CD4-positive, alpha-beta T cell treated with Interleukin-6 at 100 ng/mL for 8 hours (primary cell): ENCODE measurements at places on chromosomes 4 and X.

- no peak for DNase-seq
Observed at GRCh38 chrX:6826856-6827255, 291.9 kb upstream of the VCX3A start.

- DNase-seq = no peak
Observed at GRCh38 chr4:145871209-145871608, 67.4 kb downstream of the ZNF827 start.

DNA sequence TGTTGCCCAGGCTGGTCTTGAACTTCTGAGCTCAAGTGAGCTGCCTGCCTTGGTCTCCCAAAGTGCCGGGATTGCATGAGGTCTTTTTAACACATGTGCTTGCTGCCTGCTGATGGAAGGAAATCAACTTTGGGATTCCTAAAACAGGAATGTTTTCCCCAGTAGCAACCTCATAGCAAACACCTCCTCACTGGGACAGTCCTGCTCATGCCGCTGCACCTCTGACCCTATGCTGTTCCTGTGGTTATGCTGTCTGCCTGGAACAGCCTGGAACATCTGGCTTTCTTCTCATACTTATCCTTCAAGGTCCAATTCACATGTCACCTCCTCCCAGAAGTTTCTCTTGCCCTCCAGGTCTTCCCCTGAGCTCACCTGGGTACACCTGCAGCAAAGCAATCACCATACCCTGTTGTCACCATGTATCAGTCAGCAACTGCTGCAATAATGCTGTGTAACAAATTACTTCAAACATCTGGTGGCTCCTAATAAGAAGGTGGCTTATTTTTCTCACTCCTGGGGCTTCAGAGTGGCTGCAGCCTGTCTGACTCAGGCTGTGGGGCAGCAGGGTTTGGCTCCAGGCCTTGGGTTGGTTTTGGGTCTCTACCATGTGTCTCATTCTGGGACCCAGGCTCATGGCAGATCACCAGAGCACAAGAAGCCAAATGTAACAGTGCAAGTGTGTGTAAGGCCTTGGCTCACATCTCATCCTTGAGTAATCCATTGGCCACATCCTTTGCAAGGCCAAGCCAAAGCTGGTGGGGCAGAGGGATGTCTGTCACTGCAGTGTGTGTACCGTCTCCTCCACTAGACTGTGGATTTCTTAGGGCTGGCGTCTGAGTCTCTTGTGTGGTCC lies 59.4 kb upstream of the SORCS2 start:
- no peak for DNase-seq

- DNase-seq = no peak
Observed at GRCh38 chr4:73156394-73156793, 86.9 kb upstream of the COX18 start.

- no peak for DNase-seq
Observed at GRCh38 chr4:95318483-95318882, 230.3 kb downstream of the UNC5C start.

DNA sequence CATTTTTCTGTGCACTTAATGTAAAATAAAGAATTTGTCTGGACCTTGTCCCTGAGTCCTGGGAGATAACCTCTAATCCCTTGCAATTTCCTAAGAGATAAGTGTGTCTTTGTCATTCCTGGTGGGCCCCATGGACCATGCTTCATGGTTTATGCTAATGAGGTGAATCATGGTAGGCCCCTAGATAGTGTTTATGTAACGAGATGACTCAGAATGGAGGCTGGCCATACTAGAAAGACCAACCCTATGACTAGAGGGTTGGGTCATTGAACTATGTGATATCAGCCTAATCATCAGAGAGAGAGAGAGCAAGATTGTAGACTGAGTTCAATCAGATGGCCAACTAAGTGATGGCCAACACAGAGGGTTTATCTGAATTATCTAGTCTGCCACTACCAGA lies 64.2 kb upstream of the NHSL2 start:
- no peak for DNase-seq
